ENCODE measurements at places on chromosomes 16 and 17.

GRCh38 chr16:72371307-72372086, 199.5 kb upstream of the PMFBP1 start:
- no peak for DNase-seq

DNA sequence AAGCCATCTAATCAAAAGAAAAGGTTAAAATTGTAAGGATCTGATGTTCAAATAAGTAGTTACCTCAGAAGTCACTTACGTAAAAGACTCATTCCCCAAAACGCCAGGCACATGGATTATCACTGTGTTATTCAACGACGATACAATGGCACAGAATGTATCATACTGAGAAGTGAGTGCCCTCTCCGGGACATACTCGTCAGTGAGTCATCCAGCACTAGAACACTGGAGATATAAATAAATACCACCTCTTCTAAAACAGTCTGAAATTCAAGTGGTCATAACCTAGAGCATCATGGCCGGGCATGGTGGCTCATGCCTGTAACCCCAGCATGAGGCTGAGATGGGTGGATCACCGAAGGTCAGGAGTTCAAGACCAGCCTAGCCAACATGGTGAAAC, 24.9 kb downstream of the USP31 start:
- DNase-seq, result no peak

- no peak for DNase-seq
These were observed at the start of gene ITGA2B for GRCh38 chr17:44389281-44389680. Gene ITGA2B, minus strand, starts transcription at chr17:44389649. Its CDS starts 176 bp downstream, at chr17:44389473.

DNA sequence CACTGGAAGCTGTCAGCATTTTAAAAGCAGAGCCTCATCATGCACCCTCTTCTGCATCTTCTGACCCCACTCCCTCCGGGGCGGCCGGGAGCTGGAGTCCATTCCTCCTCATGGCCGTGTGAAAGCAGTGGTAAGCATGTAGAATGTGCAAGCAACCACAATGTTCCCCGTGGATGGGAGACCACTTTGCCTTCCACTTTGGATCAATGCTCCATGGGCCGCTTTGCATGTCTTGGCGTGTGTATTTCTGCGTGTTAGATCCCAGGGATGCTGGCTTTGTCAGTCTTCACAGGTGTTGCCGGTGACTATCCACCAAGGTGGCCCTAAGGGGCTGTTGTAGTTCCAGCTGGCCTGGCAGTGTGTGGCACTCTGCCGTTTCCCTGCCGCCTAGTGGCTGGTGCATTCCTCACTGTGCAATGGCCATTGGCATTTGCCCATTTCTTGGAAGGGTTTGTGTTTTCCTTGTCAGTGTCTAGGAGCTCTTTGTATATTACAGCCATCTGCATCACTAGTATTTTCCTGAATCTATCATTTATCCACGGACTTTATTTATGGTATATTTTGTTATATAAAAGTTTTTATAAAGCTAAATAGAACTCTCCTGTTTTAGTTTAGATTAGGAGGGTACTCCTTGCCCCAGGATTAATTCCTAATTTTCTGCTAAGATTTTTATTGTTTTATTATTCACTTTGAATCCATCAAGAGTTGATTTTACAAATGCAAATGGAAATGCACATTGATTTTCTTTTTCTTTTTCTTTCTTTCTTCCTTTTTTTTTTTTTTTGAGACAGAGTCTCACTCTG, 5.8 kb upstream of the ALDH3A1 start:
- DNase-seq, result no peak

GRCh38 chr16:57444711-57445110, 2.5 kb downstream of the CIAPIN1 start:
- DNase-seq, result no peak

- DNase-seq, result peak; percentile 91
These were observed at the start of gene ALDH3A2 for GRCh38 chr17:19648475-19649273. Gene ALDH3A2, plus strand, starts transcription at chr17:19648751. Its CDS starts 221 bp downstream, at chr17:19648972.

GRCh38 chr17:75319904-75320691, 30.9 kb upstream of the SLC25A19 start:
- no peak for DNase-seq

DNA sequence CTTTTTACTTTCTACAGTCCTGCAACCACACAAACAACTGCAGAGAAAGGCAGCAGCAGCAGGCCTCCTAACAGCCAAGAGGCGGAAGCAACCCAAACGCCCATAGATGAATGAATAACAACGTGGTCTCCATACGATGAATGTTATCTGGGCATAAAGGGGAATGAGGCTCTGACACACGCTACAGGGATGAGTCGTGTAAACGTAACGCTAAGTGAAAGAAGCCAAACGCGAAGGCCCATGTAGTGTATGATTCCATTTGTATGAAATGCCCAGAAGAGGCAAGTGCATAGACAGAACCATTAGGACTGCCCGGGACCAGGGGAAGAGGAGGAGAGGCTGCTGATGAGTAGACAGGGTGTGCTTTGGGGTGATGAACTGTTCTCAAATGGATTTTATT, 94.8 kb upstream of the DNAH17 start:
- DNase-seq, result no peak

- no peak for DNase-seq
These were observed 8.6 kb downstream of the ABCA3 start for GRCh38 chr16:2331931-2332267.

- DNase-seq, result no peak
These were observed 14.7 kb downstream of the NXN start for GRCh38 chr17:964876-965275.

- DNase-seq, result no peak
These were observed 158.3 kb downstream of the NTN1 start for GRCh38 chr17:9179602-9180001.

- DNase-seq, result no peak
These were observed 57.1 kb downstream of the CYTH1 start for GRCh38 chr17:78724999-78725398.

GRCh38 chr17:34391241-34391640, 28.2 kb upstream of the CCL1 start:
- DNase-seq, result no peak

DNA sequence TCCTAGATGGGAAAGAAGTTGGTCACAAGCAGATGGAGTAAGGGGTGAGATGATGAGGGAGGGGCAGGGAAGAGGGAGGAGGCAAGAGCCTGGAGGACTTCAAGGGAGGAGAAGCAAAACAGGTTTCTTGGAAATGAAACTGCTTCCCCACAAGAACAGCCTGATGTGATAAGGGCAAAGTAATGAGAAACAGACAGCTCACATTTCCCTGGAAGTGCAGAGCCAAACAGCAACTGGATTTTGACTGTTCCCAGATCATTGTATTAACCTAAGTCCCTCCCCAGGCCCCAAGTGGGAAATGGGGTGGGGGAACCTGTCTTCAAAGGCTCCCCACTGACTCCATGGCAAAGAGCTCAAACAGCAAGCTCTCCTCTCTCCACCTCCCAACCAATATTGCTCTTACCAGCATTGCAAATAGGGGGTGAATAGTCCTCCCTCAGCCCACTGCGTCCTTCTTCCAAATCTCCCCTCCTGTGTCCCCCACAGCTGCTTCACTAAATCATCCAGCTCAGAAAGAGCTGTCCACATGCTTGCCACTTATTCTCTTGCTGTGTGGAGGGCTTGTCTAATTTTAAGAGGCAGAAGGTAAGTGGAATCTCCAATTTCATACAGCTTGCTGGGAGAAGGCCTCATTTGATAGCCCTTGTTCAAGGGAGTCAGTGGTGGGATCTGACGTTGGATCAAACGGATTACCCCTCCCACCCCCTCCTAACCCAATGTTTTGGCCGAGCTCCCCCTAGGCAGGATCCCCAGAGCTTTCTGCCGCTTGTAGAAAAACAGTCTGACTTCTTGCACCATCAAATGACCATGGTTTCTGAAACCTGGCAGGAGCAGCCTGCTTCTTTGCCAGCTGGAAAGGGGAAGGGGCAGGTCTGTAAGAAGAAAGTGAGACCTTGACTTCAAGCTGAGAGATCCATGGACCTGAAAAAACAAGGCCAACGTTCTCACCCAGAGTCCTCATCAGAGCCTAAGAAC, 56.3 kb upstream of the SMIM36 start:
- no peak for DNase-seq

- DNase-seq, result peak; percentile 20
These were observed 25.5 kb downstream of the NSMCE1 start for GRCh38 chr16:27242868-27243590.

DNA sequence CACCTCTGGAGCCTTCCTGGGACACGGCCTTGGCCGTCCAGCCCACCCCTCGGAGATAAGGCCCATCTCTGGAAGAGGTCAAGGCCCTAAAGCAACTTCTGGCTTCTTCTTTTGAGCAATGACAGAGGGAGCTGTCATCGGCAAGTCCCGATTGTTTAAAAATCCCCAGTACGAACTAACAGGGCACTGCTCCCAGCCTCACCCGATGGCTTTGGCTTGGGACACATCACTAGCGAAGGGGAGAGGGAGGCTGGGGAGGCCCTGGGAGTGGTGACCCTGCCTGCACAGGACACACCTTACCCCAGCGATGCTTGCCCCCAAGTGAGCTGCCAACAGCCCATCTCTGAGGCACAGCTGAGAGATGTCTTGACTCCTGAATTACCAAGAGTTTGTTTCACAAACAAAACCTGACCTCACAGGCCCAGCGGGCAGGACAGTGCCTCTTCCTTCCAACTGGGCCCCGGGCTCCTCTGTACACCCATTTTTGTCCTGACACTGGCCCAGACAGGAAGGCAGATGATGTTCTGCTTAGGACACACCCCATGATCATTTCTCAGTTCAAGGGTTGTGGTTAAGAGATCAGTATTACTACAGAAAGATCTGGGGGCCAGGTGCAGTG, 4.8 kb downstream of the SYNGR2 start:
- peak; percentile 49 for DNase-seq

DNA sequence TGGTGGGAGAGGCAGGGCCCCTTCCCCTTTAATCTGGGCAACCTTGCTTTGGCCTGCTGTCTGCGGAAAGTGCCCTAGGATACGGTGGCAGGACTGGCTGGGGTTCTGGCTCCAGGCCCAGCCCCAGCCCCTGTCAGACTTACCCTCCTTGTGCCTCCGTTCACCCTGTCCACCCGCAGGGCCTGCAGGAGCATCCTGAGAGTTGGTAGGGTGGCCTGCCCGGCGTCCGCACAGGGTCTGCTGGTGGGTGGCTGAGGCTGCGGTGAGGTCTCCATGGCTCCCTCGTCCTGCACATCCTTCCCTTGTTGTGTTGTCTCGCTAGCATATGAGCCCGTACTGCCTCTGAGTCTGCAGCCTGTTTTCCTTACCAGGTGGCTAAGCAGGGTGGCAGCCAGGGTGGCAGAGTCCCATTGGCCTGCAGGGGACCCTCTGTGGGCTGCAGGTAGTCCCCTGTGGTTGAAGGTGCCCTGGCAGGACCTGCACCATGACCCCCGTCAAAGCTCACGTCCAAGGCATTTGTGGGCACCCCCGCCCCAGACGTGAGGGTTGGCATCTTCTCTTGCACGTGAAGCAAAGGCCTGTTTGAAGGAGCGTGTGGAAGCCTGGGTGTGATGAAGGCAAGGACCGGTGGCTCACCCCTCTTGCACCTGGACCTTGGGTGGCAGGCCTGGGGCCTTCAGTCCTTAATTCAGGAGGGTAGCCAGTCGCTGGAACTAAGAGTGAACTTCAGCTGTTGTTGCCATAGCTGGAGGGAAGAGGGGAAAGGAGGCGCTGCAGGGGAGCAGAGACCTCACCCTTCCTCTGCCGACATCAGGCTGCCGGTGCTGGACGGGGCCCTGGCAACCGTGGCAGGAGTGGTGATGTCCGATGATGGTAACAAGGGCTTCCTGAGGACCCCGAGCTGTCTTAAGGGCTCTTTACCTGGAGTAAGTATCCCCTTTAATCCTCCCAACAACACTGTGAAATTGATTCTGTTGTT, 293.7 kb downstream of the SEC14L1 start:
- DNase-seq, result peak; percentile 16

GRCh38 chr17:81500047-81500446, 12.6 kb downstream of the ACTG1 start:
- DNase-seq, result no peak

DNA sequence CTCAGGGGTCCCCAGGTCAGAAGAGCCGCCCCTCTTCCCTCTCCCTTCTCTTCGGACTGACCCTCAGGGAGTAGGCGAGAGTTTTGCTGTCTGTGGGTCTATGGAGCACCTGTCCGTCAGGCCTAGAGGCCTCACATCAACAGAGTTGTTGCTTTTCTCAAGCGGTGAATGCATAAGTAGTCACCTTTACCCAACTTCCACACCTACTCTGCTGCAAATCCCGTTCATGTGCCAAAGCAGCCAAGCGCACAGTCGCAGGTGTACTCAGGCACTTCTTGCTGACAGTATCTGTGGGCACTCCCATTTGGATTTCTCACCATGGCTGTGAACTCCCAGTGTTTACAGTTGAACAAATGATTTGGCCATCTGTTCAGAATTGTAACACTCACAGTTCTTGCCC, 4.0 kb upstream of the FA2H start:
- DNase-seq, result no peak

DNA sequence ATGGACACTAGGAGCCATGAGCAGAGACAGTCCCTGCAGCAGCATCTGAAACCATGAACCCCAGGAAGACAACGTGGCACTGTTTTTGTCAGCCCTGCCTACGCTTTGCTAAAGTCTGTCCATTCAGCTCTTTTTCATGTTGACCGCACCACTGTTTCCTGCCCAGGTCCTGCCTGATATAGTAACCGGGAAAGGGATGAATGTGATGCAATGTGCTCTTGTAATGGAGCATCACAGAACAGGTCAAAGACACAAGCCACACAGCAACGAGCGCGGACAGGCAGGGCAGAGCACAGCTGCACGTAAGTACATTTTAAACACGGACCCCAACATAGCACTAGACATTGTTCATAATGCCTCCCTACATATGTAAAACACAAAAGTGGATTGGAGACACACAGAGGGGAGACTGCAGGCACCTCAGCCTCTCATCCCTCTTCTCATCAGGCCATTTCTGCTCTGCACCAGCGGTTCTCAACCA, 16.9 kb upstream of the TNFRSF13B start:
- no peak for DNase-seq

- DNase-seq, result no peak
These were observed 9.4 kb downstream of the MLKL start for GRCh38 chr16:74691093-74691855.

DNA sequence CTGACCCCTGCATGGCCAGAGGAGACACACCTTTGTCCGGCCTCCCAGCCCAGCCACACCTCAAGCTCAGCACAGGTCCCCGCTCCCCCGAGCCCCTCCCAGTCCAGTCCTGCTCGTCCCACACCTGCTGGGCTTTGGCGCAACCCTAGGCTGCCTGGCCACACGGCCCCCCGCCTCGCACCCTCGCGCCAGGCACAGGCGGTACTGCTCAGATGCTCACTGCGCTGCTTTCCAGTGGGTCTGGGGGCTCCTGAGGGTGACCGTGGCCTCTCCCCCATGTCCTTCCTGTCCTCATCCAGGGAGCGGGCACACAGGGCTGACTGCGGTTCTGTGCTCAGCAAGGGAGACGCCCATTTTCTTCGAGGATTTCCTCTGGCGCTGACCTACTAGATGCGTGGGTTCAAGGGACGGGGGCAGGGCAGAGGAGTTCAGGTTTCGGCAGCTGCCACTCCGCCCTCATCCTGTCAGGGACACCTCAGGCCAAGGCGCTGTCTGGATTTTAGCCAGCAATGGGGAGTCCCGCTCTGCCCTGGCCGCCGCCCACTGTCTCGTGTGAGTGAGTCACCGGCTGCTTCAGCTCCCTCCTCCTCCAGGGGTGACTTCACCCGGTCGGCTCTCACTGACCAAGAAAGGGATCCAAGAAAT, 118.0 kb upstream of the ZNF469 start:
- no peak for DNase-seq

- DNase-seq, result no peak
These were observed 115.2 kb upstream of the CNTNAP4 start for GRCh38 chr16:76162046-76162445.

GRCh38 chr17:51830451-51830850, 328.1 kb downstream of the CA10 start:
- DNase-seq, result no peak

- DNase-seq, result peak; percentile 57
These were observed 959 bp upstream of the ANKRD13B start for GRCh38 chr17:29591737-29592608.

Measured in stimulated activated naive CD4-positive, alpha-beta T cell (primary cell).